Mesenchymal stem cell (in vitro differentiated cells and primary cell): ENCODE measurements at places on chromosomes 4 and X.

DNA sequence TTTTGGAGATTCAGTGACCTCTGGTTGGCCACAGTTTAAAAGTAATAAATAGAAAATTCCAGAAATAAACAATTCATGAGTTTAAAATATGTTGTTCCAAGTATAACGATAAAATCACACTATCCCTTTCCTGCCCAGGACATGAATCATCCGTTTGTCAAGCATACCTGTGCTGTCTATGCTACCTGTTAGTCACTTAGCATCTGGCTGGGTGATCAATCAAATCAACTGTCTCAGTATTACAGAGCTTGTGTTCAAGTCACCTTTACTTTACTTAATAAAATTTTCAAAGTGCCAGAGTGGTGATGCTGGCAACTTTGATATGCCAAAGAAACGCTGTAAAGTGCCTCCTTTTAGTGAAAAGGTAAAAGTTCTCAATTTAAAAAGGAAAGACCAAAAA, 979.5 kb upstream of the NDST4 start:
- no peak for DNase-seq

GRCh38 chrX:115029869-115030570, 12.6 kb upstream of the IL13RA2 start:
- DNase-seq = no peak

DNA sequence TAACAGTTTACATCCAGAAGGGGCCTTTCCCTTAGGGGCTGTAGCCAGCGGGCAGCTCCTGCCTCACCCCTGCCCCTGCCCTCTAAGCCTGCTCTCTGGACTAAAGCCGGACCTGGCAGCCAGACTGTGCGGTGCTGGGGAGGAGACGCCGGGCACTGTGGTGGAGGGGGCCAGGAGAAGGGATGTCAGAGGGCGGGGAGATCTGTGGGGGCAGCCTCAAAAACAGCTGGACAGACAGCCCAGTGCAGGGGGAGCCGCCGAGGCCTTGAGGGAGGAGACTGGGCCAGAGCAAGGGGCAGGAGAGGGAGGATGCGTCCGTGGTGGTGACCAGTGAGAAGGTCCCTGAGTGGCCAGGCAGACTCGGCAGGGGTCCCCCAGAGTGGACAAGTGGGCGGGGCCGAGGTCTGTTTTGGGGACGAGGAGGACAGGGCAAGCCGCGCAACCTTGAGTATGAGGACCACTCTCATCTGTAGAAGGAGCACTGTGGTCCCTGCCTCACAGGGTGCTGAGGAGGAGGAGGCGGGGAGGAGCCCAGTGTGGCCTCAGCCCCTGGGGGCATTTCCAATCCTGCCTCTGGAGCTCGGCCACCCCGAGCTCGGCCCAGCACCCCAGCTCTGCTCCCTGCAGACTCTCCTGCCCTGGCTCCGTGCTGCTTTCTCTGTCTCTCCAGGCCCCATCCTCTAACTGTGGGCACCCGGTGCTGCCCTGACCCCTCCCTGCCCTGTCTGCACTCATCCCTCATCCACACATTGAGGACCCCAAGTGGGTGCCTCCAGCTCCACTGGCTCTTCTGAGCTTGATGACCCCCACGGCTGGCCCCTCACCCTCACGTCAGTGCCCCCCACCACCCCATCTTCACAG, 59.2 kb upstream of the NKX1-1 start:
- DNase-seq = no peak

GRCh38 chrX:57313583-57314215, 27.2 kb downstream of the FAAH2 start:
- DNase-seq = no peak
